ENCODE measurements at places on chromosomes 2 and 18.

- DNase-seq: no peak
These were observed 66.5 kb downstream of the EVA1A start for GRCh38 chr2:75494137-75494769.

GRCh38 chr2:236434593-236434992, 135.0 kb upstream of the ACKR3 start:
- DNase-seq: no peak

DNA sequence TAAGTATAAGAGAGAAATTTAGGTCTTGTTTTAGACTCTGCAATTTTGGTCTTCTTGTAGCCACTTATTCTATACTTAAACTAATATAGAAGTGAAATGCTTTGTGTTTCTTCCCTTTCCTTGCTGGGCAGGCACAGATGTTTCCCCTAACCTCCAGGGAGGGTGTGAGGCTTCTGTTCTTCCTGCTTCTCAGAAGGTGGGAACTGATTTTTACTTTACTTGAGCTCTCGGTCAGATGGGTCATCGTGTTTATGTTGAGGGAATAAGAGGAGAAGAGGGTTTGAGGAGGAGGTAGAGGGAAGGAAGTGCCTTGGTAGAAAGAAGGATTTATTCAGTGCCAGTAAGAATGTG, 92.5 kb upstream of the CXCR4 start:
- no peak for DNase-seq

- DNase-seq: no peak
These were observed 12.2 kb downstream of the FHOD3 start for GRCh38 chr18:36309436-36310391.

GRCh38 chr2:240437551-240437860, 2.0 kb downstream of the GPC1 start:
- no peak for DNase-seq

GRCh38 chr2:180319586-180320405, 312.7 kb upstream of the CWC22 start:
- no peak for DNase-seq

GRCh38 chr2:23385351-23385747, 370 bp downstream of the KLHL29 start:
- no peak for DNase-seq

DNA sequence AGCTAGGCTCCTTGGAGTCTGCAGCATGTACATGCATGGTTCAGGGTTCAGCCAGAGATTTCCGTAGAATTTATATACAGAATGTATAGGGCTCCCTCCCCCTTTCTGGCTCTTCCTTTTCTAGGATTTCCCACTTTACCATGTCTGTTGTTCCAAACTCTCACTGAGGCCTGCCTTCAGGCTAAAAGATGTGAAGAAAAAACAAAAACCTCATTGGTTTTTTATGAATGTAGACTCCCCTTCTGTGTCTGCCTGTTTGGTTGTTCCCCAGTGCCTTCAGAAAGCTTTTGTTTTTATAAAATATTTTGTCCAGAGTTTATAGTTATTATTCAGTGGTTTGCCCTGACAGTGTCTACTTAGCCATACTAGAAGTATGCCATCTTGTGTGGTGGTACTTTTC, 3.6 kb downstream of the NDUFV2 start:
- no peak for DNase-seq

- DNase-seq: no peak
These were observed 636.2 kb downstream of the EPHA4 start for GRCh38 chr2:220935789-220936321.

DNA sequence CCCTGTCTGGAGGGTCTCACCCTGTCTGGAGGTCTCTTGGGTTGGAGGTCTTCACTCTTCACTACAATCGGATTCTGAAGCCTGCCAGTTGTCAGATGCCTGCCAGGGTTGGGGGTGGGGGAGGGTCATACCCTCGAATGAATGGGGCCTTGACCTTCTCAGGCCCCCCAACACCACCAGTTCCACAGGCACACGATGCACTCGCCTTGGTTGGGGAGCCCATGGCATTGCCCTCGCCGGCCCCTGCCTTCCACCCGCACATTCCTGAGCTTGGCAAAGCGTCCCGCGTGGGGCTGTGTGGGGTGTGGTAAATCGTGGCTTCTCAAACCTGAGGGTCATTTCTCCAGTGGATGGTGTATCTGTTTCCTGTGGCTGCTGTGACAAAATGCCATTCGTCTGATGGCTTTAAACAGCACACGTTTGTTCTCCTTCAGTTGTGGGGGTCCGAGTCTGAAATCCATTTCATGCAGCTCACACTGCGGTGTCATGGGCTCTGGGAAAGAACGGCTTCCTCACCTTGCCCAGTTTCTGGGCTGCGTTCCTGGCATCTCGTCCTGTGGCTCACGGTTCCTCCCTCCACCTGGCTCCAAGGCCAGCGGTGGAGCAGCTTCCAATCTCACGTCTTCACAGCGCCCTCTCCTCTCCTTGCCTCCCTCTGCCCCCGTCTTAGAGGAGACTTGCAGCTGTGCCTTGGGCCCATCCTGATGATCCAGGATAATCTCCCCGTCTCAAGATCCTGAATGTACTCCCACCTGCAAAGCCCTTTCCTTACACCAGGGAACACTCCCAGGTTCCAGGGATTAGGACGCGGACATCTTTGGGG, 38.0 kb upstream of the HPCAL1 start:
- no peak for DNase-seq

- no peak for DNase-seq
These were observed 1.8 kb upstream of the ABI2 start for GRCh38 chr2:203326356-203326755.

DNA sequence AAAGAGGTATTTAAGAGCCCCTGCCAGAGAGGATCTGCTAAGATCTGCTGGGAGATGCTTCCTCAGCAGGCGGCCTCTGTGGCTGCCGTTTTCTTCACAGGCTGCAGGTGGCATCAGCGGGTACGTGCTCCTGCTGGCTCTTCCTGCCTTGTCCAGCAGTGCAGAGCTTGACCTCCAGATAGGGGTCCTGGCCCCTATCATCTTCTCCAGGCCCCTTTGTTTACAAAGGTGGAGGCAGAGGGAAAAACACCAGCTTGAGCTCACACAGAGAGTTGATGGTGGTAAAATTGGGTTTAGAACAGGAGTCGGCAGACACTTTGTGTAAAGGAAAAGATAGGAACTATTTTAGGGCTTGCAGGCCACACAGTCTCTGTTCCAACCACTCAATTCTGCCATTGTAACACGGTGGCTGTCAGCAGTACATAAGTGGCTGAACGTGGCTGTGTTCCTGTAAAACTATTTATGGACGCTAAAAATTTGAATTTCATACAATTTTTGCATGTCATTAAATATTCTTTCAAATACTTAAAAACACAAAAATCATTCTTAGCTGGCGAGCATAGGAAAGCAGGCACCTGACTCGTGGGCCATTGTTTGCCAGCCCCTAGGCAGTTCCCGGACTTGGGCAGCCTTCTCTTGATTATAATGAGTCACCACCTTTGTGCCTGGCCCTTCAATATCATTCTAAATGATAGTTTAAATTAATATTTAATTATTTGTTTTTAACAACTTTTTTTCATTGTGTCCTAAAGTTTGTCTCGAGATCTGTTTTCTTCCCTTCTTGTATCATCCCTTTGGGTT, 98.2 kb upstream of the B3GNT7 start:
- no peak for DNase-seq

GRCh38 chr18:43751203-43751602, 473.9 kb upstream of the SYT4 start:
- DNase-seq: no peak

- no peak for DNase-seq
These were observed 50.4 kb downstream of the CCDC93 start for GRCh38 chr2:117963446-117963845.

DNA sequence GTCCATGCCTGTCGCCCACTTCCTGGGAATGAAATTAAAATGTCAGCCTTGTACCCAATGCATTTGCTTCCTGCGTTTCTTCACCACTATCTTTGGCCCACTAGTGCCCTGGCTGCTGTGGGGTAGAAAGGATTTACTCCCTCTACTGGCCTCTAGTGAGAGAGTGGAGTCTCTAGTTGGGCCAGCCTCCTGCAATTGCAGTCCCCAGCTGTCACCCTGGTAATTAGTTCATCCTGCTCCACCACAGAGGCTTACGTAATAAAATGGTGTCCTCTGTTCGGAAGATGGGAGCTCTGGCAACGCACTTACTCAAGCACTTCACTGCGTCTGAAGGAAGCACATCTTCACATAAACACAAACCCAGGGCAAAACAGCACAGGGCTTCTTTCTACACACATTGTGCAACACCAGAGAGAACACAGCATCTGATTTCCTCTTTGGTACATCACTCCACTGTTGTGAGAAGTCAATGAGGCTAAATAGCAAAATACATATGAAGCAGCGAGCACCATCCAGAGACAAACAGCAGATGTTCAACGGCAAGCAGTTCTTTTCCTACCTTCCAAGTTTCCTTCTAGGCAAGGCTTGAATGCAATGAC, 274.6 kb downstream of the LRATD1 start:
- no peak for DNase-seq

DNA sequence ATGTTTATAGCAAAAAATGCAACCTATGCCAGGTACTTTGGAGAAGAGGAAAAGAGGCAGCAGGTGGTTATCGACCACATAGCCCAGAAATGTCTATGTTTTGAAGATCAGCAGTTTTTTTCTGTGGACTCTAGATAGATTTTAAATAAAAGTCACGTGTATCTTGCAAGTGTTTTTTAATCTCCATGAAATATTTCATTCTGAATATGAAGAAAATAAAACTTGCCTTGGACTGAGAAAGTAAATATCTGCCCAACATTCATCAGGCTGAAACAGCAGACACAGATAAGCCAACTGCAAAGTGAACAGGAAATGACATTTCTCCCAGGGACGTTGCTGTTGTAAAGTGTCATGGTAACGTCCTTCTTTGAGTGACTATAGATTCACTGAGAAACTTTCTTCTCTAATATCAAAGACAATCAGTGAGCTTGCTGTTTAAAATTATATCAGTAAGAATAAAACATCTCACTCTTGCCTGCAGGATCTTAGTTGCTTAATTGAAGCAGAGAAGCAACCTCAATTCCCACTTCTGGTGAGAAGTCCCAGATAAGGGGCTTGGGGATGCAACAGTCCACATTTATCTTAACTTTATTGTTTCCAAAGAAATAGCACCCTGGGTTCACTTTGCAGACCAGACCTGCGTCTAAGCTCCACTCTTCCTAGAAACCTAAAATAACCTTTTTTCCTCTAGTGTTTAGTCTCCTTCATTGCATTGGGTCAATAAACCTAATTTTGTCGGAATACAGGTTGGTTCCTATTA, 6.3 kb downstream of the MYOM1 start:
- no peak for DNase-seq

DNA sequence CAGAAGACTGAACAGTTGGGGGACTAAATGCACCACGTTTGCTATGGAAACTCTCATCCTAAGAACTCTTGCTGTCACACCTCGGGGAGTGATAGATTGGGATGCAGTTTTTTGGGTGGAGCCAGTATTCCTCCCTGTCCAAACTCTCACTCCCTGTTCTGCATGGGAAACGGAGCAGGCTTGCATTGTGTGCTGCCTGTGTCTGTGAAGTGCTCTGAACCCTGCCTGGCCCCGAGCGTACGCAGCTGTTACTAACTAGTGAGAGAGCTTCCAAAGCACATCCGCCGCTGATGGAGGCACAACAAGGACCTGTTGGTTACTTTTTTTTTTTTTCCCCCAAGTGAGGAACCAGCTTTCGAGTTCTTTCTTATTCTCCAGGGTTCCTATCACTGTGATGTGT, 195.5 kb downstream of the ANAPC1 start:
- no peak for DNase-seq

DNA sequence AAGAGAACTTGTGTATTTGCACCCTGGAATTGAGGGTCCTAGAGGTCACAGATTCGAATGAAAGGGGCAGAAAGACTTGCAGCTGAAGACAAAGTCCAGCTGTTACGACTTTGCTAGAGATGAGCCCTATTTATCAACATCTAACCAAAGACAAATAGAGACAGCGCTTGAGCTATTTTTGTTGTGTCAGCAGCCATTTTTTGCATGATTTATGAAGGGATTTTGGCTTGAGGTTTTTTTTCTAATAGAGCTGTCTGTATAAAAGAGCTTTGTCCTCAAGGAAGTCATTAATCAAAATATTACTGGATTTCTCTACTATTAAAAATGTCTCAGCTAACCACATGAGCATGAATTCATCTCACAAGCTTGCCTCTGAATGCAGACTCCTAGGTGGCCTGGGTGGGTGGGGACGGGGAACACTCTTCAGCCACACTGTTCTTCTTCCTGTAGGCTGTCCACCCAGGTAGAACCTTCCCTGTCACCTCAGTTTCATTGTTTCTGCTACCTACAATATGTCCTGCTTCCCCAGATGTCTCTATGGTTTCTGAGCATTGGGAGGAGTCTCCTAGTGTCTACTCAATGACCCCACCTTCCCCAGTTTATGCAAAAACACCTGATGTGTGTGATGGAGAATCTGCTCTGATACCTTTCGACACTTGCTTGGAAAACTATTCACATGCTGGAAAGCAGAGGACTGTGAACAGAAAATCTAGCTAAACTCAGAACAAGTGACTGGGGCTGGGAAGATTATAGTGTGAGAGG, 7.2 kb upstream of the CD226 start:
- no peak for DNase-seq
